ENCODE measurements at places on chromosomes 13 and 19.

DNA sequence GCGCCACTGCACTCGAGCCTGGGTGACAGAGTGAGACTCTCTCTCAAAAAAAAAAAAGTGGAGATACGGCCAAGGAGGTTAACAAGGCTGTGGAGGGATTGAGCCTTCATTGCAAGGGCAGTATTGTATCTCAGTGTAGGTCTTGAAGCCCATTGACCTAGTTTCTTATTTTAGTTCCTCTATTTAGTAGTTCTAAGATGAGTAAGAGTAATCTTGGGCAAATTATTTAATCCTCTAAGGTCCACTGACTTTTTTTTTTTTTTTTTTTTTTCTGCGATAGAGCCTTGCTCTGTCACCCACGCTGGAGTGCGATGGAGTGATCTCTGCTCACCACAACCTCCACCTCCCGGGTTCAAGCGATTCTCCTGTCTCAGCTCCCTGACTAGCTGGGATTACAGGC lies 14.3 kb upstream of the ILF3 start:
- no peak for DNase-seq

DNA sequence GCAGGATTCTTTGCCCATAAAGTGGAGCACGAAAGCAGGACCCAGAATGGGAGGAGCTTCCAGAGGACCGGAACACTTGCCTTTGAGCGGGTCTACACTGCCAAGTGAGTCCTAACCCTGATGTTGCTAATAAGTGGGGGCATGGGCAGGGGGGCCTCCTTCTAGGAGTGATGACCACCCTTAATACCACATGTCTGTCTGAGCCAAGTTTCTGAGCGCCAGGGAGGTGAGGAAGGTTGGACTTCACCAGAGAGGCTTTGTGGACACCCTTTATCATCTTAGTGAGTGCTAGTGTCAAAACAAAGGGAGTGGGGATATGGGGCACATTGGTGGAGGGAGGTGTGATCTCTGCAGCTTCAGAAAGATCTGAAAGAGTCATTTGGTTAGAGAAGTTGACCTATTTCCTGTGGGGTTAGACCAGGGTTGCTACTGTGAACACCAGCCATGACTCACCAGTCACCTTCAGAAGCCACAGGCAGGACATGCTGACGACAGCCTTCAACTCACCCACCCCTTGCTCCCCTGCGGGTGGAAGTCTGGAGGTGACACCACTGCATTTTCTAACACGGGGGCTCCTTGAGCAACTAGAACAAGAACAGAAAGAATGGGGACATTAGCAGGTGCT lies 8.8 kb downstream of the ALOX5AP start:
- no peak for DNase-seq

- no peak for DNase-seq
Observed at GRCh38 chr13:99982036-99982730, 599 bp downstream of the ZIC2 start.

- no peak for DNase-seq
Observed at GRCh38 chr19:51480590-51480989, 2.3 kb downstream of the CEACAM18 start.

DNA sequence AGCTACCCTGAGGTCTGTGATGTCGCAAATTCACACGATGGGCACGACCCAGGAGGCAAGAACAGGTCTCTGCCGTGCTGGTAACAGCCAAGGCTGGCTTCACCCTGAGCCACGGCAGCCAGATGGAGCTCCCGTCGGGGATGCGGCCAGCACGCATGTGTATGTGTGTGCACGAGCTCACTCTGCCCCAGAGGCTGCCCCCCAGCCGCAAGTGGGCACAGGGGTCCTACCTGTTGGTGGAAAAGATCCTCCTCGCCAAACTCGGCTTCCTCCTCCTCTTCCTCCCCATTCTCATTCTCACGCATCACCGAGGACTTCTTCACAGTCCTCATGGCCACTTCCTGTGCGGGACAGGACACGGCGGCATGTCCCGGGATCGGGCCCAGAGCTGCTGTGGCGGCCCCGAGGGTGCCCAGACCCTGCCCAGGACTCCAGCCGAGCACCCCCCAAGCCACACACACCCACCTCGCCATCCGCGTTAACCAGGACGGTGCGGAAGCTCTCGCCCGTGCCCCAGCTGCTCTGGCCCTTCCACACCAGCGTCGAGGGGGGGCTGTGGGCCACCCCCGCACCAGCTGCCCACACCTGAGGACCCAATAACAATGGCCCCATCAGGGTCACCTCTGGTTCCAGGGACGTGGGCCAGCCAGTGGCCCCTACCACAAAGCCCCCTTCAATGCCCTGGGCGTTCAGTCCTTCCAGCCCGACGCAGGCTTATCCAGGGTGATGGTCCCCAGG lies 4.1 kb upstream of the TIMM13 start:
- DNase-seq = no peak

DNA sequence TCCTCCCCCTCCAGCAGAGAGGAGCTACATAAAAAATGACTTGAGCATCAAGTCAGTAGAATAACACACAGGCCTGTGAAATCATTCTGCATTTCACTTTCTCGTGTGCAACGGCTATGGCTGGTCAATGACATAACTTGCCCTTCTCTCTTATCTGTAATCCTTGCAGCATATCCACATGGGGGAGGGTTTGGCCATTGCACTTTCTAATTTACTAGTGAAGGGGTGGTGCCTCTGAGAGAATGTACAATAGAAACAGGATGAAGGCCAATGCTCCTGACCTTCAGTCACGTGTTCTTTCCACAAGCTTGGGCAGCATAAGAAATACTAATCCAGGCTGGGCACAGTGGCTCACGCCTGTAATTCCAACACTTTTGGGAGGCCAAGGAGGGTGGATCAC lies 641.0 kb upstream of the ARGLU1 start:
- DNase-seq = no peak

DNA sequence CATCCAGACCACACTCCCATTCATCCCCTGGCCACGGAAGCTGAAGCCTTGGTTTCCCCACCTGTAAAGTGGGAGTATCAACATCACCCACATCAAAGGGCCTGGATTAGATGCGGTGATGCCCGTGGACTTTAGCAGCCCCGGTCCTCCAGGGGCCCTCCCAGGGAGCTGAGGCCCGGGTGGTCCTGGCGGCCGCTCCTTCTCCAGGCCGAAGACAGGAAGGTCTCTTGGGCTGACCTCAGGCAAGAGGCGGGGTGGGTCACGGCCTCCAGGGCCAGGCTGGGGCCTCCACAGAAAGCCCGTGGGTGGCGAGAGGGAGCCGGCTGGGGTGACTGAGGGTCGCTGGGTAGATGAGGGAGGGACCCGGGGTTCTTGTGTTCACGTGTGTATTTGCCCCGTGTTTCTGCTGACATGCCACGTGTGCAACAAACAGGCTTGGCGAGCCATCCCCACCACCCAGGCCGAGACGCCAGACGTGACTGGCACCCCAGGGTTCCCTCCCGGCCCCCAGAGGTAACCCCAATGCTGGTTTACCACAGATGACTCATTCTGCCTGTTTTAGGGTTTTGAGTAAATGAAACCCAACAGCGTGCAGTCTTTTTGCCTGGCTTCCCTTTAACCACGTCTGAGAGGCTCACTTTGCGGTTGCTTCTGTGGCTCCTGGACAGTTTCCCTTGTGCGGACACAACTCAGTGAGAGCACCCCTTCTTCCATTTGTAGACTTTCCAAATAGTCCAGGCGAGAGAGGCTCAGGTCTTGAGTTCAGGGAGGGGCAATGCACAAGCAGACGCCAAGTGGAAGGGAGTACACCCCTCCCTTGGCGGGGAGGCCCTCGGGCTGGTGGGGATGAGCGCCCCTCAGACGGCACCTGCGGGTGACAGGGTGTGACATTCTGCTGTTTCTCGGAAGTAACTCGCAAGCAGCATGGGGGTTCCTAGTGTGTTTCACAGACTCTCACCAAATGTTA lies 42.9 kb downstream of the C13orf46 start:
- DNase-seq = no peak

GRCh38 chr13:81658598-81659370 lies 1317.9 kb upstream of the SPRY2 start:
- DNase-seq = no peak

- no peak for DNase-seq
Observed at GRCh38 chr13:75715601-75716523, 79.7 kb downstream of the LMO7 start.

GRCh38 chr13:89457977-89458376 lies 1786.8 kb downstream of the SLITRK5 start:
- peak; percentile 57 for DNase-seq

GRCh38 chr19:55261671-55262126 lies 2.9 kb upstream of the PPP6R1 start:
- DNase-seq = no peak

DNA sequence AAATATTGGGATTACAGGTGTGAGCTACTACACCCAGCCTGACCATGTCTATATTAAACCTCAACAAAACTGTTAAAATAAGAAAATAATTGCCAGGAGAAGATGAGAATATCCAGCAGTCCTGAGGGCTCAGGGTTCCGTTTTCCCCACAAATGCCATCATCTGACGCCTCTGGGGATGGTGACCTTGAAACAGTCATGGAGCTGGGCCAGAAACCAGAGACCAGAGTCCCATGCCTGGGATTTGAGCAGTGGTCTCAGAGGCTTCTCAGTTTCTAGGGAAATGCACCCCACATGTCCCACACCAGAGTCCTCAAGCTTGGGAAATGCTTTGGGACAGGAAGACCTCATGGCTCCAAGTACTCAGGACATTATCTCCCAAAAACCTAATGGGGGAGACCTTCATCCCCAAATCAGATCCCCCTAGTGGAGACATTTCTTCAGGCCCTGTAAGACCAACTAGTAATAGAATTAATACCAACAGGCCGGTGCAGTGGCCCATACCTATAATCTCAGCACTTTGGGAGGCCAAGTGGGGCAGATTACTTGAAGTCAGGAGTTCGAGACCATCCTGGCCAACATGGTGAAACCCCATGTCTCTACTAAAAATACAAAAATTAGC lies 2.9 kb upstream of the MAP1S start:
- DNase-seq = no peak

DNA sequence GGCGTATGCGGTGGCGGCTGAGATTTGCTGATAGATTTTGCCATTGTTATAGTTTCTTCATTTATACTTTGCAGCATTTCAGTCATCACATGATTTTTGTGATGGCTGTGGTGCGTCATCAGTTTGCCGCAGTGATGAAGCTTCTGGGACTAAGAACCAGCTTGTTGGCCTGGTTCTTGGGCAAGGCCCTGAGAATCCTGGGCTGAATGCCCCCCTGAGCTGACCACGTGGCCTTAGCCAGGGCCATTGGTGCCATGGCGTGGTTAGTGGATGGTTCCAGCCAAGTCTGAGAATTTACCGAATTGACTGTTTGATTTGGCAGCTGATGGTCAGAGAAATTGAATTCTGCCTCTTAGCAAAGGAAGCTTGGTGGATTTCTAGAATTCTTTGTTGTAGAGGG lies 17.8 kb downstream of the GATAD2A start:
- DNase-seq = no peak

DNA sequence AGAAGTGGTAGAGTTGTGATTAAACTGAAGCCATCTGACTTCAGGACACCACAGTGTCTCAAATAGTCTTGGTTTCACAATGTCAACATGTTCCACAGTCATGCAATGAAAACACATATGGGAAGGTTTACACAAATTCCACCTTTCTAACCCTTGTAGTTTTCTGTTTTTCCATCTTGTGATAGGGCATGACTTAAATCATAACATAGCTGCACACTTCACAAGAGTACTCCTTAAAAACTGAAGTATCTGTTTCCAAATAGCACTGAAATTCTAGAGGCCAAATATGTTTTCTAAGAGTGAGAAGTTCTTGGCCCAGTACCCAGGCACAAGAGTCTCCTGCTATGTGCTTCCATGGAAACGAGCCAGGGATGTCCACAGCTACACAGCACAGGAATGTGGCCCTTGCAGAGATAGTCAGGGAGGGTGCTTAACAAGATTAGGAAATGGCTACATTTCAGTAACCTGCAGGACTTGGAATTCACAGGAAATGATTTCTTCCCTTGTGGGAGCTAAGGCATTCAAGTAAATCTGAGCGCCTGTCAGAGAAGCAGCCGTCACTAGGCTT lies 269.1 kb downstream of the NDFIP2 start:
- peak; percentile 94 for DNase-seq

DNA sequence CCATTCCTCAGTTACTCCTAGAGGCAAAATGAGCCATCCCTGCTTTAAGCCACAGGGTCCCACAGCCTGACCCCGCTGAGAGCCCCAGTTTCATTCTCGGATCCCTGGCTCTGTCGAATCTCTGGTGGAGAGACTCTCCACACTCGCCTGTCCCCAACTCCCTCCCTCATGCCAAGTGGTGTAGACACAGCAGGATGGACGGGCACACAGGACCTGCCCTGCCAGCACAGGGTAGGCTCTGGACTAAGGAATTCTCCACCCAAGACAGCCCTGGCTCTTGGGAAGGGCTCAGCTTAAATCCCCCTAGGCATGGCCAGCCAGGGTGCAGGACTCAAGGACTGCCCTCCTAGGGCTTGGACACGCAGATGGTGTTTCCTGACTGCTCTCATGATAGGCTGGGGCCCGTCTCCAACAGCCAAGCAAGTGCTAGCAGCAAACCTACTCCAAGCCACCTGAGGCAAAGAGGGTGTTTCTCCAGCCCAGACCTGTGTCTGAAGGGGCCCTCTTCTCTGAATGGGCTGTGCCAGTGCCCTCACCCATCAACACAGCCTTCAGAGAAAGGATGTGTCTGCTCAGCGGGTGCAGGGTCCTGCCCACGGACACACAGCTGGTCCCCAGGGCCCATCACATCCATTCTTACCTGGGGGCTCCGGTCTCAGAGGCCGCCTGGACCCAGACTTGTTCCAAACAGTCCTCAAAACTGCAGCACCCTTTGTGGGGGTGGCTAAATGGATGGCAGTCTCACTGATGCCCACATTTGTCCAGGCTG lies 65.3 kb downstream of the PEPD start:
- no peak for DNase-seq

GRCh38 chr13:51825165-51825592 lies 19.8 kb downstream of the TMEM272 start:
- no peak for DNase-seq

- peak; percentile 58 for DNase-seq
Observed at GRCh38 chr13:87087741-87088140, 583.4 kb upstream of the SLITRK5 start.

DNA sequence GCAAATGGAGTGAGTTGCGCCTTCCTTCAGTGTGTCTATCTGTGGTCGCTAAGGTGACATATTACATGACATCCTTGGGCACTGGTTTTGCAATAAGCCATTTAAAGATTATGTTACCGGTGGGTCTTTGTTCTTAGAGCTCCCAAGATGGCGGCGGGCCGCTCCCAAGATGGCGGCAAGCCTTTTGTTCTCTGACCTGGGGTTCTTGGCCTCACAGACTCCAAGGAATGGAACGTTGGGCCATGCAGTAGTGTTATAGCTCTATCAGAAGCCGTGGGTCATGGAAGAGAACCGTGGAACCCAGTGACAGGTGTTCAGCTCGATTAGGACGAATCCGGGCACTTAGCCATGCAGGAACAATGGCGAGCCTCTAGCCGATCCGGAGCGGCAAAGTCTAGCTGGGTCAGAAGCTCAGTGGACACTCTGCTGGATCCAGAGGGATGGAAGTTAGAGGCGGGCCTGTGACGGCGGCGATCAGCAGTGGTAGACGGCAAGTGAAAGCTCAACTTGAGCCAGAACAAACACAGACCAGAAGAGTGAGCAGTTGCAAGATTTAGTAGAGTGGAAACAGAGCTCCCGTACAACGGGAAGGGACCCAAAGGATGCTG lies 188.6 kb downstream of the TEX29 start:
- DNase-seq = no peak
